ENCODE measurements at places on chromosomes 13 and 19.

- no peak for DNase-seq
Observed at GRCh38 chr19:532561-533363, 1.2 kb downstream of the CDC34 start.

DNA sequence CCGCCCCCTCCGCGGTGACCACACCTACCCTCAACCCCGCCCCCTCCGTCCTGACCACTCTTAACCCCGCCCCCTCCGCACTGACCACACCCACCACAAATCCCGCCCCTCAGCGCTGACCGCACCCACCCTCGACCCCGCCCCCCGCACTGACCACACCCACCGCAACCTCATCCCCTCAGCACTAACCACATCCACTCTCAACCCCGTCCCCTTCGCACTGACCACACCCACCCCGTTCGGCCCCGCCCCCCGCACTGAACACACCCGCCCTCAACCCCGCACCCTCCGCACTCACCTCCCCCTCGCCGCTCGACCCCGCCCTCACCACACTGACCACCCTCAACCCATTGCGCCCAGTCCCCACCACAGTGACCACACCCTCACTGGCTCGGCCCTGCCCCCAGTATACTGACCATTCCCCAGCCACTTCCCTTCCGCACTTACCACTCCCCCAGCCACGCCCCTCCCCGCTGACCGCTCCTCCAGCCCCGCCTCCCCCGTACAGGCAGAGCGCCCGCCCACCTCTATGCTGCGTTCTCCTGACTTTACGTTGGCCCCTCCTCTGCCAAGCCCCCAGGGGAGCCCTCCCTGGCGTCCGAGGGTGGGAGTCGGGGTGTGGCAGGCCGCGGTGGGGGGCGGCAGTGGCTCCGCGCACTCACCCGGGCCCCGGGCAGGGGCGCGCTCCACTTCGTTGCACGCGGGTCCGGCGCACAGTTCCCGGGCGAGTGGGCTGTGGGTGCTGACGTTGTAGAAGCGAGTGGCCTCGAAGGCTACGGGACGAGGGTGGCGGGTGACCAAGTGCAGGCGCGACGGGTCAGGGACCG is 8.4 kb downstream of the F2RL3 start:
- peak; percentile 50 for DNase-seq

GRCh38 chr19:54147676-54148075 is 10.1 kb downstream of the CNOT3 start:
- no peak for DNase-seq

GRCh38 chr13:76132532-76132931 is 496.4 kb downstream of the LMO7 start:
- DNase-seq, result no peak

GRCh38 chr13:69418319-69418718 is 689.3 kb upstream of the ATXN8OS start:
- no peak for DNase-seq

GRCh38 chr19:18220632-18221275 is 5.5 kb downstream of the PDE4C start:
- DNase-seq, result no peak
